ENCODE measurements at places on chromosomes 11 and 22.

- DNase-seq: peak; percentile 78
These were observed 18.2 kb downstream of the EPS8L2 start for GRCh38 chr11:724049-724777.

DNA sequence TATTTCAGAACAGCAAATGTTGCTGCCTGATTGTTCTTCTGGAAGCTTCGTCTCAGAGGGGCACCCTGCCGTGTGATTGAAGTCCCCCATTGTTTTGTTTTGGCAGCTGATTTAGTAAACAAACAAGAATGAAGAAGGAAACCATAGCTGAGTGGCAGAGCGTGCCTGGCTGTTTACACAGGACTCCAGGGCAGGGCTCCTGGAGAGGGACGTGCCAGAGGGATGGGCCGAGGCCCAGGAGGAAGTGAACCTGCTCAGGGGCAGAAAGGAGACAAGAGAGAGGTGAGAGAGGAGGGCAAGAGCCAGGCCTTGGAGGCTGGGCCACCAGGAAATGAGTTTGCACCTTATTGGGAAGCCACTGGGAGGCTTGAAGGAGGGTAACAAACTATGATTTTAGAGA is 85.5 kb upstream of the B3GAT1 start:
- no peak for DNase-seq

DNA sequence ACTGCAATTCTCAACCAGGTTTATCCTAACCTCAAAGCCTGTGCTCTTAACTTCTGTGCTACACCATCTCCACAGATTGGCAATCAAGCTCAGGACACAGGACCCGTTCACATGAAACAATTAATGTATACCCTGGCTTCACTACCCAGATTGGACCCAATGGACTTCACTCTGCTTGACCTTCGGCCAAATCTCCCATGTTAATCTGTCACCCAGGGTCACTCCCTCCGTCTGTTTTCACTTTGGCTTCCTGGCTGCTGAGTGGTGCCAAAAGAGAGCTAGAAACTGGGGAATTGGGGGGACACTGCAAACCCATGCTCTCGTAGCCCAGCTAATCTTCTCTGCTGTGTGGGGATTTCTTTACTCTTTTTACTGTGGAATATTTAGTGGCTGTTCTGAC is 216.1 kb upstream of the ZC3H12C start:
- DNase-seq: no peak

DNA sequence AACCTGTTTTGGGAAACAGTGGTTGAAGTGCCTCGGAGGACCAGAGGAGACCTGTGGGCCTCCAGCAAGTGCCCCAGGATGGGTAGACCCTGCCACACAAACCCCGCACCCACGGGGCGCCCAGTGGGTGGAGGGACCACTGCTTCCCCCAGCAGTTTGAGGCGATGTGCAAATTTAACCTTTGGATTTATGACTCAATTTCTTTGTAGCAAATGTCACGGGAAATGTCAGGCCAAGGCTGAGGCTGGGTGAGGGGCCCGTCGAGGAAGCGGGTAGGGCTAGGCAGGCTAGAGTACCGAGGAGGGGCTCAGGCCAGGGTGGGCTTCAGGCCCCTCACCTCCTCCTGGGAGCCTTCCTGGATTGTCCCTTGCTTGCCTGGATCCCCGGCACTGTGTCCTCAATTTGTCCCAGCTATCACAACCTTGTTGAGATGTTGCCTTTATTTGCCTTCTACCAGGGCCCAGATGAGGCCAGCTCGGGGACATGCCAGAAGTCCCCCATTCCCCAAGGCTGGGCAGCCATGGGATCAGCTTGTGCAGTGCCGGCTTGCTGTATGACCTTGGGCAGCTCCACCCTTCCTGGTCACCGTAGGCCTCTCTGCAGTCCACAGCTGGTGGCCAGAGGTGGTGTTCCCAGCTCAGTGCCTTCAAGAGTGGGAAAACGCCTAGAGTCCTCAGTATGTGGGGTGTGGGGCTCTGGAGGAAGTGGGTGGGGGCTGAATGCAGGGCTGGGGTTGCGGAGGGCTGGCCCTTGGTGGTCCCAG is 39.5 kb upstream of the PRODH start:
- DNase-seq: peak; percentile 64

GRCh38 chr11:113992459-113993110 is 17.7 kb downstream of the HTR3A start:
- DNase-seq: no peak

DNA sequence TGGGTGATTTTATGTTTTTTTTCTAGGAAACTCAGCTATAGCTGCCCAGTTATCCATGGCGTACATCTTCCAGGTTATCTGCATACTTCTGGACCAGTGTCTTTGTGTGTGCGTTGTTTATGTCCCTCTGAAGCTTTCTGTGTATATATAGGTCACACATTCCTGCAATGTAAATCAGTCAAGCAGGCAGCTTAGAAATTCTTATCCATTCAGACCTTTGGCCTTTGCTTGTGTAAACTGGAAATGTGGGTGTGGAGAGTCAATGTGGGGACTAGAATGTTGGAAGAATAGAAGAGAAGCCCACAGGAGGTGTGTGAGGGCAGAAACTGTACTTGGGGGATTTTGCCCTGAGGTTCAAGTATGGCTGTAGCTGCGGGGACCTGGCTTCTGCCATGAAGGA is 51.7 kb downstream of the BARX2 start:
- DNase-seq: no peak

GRCh38 chr22:41697126-41697775 is 2.1 kb upstream of the MEI1 start:
- peak; percentile 88 for DNase-seq

DNA sequence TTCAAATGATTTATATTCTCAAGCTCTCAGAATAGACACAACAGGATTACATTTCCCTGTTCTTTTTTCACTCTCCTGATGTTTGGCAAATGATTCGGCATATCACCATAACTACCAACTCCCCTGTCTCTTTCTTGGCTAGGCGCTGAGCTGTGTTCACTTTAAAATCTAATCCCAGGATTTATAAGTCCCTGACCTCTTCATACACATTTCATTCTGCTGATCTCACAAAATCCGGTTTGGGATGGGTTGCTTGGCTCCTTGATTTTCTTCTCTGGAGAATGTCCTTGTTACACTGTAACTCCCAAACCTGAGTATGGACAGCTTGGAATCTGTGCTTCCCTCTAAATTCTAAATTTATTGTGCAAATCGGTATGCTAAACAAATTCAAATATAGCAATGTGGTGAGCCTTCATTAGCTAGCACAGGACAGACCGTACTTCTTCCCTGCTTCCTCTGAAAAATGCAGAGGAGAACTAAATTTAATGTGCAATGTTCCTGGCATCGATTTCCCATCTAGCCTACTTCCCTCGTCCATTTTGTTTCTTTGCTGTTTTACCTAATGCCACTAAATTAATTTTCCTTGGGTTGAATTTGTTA is 858.5 kb upstream of the FAT3 start:
- no peak for DNase-seq

DNA sequence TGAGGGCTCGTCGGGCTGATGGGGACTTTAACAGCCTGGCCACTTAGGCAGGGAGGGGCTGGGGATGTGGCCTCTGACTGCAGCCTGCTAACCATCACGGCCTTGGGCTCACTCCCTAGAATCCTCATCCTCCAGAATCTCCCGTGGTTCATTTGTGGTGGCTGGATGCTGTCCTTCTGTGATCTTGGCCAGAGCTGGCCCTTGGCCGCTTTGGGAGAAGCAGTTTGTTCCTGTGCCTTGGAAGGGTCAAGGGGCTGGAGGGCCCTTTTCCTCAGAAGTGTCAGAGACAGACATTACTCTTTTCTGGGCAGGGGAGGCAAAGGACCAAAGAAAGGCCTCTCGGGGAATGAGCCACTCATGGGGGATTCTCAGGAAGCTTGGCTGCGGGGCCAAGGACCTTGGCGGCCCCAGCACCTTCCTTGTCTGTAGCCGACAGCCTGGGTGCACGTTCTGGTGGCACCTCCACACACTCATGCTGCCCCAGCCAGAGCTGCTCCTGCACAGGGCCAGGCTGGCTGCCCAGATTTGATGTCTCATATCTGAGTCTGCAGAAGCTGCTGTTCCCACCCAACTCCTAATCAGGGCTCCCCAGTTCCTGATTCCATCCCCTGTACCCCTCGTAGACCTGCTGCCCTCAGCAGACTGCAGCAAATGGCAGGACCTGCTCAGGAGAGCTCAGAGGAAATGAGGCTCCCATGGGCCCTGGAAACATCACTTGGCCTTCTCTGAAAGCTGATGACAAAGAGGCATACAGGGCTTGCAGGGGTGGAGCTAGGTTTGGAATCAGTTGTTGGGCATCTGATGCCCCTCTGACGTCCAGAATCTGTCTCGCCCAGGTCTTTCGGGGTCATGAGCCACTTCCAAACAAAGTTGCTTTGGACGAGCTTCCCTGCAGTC is 107.7 kb downstream of the CTTN start:
- peak; percentile 79 for DNase-seq

- peak; percentile 93 for DNase-seq
These were observed 57.8 kb downstream of the PPFIBP2 start for GRCh38 chr11:7571640-7572000.

DNA sequence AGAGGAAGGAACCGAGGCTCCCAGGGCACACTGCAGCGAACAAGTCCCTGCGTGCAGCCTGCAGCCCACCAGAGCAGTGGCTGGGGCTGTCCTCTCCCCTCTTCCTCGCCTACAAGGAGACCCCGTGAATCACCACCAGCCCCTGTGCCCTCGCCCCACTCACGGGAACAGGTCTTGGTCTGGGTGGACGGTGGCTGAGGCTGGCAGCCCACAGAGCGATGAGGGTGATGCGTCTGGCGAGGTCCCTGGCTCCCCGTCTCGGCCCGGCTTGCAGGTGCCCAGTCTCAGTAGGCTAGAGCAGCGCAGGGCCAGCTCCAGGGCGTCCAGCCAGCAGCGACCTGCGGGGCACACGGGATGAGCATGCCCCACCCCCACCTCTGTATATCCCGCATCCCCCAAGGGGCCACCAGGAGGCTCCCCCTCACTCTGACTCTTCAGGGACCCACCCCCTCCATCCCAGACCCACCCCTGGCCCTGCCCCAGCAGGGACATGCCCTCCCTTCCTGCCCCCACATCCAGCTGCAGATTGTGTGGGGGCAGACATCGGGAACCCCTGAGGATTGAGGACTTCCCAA is 50.5 kb upstream of the CARS1 start:
- DNase-seq: no peak

DNA sequence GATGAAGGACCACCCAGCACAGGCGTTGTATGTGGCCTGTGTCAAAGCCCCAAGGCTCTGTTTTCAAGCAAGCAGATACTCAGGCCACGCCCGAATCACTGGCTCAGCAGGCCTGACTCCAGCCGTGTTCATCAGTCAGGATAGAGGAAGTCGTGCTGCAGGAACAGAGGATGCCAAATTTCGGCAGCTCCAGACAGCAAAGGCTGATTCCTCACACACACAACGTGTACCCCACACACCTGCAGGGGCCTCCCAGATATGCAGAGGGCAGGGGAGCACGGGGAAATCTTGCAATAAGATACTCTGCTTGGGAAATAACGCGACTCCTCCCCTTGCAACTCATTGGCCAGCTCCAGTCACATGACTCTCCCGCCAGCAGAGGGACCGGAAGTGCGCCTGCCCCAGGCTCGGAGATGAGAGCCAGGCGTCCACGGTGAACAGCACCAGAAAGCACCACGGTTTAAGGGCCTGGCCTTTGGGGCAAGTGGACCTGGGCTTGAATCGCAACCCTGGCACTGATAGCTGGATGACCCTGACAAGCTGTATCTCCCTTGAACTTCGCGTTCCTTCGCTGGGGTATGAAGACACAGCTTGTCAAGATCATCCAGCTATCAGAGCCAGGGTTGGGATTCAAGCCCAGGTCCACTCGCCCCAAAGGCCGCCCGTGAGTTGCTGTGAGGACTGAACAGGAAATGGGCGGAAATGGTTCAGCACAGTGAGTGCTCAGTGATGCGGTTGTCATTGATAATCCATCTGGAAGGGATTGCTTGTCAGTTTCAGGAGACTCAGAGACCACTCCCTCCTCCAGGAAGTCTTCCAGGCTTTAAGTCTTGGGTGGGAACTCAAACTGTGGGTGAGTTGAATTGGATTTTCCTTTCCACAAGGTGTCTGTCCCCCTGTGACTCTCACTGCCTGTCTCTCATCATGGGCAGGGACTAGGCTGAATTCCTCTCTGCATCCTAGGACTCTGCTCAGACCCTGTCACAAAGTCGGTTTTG is 88.5 kb downstream of the MYEOV start:
- peak; percentile 68 for DNase-seq

DNA sequence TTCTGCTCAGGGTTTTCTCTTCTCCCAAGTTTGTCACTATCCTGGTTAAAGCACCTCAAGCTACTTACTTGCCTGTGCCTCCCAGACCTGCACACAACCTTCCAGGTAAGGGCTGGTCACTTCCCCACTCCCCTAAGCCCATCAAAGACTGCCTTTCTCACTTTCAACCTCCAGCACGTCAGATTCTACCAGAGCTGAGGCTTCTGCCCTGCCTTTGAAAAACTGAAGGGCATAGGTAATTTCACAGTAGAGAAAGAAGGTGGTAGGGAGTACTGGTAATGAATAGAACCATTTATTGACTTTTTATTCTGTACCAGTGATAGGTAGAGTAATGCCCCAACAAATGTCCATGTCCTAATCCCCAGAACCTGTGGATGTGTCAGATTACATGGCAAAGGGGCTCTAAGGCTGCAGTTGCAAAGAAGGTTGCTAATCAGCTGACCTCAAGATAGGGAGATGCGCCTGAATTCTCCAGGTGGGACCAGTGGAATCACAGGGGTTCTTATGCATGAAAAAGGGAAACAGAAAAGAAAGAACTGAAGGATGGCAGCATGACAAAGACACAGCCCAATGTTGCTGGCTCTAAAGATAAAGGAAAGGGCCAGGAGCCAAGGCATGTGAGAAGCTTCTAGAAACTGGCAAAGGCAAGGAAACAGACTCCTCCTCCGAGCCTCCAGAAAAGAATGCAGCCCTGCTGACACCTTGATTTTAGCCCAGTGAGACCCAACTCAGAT is 89.0 kb downstream of the SLC1A2 start:
- no peak for DNase-seq

DNA sequence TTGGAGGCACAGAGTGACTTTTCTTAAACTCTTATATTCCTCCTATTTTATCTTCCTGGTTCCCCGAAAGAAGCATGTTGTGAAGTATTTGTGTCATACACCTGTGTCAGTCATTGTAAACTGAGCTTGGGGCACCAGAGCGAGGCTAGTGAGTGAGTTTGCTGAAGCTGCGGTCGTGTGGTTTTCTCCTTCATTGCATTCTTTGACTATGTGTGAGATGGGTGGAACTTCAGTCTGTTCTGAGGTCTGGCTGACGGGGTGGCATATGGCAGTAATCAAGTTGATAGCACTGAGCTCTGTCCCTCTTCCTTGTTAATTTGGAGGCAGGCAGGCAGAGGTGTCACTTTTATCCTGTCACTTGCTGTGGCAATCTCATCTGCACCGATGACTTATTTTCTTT is 4.2 kb downstream of the VPS26B start:
- no peak for DNase-seq

DNA sequence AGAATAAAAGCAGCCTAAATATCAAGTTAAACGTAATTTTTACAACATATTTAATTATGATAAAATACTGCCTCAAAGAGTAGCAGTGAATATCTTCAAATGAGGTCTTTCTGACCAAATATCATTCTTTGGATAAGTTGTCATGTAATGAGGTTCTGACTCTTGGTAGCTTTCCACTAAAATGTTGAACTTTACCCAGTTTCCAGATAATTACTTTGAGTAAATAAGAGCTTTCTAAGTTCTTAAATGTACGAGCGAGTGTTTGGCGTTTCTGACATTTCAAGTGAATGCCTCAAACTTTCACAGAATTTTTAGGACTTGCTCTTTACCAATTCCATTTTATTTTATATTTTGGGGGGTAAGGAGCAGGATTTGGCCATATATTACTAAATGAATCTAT is 1515.2 kb downstream of the FAM181B start:
- no peak for DNase-seq

GRCh38 chr11:122625976-122626665 is 29.4 kb upstream of the UBASH3B start:
- DNase-seq: no peak
